ENCODE measurements at places on chromosomes 2 and 18. TPM values are rescaled to one million over a fixed set of nuclear protein-coding genes. Genes with fewer than 3 reads are reported as not detected.

DNA sequence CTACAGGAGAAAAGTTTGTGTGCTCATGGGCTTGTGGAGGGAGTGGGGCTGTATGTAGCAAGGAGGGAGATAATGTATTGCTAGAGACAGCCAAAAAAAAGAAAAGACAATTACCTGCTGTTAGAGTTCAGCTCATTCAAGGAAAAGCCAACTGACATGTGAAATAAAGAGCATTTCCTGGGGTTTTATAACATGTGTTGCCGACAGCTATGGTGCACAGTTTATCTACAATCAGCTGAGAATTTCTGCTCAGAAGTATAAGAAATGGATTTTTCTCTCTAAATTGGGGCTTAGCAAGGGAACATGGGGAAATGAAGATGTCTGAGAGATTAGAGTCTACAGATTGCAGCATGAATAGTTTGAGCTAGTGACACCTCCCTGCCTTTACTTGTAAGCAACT lies 674.1 kb downstream of the SUCLG1 start:
- DNase-seq: no peak

DNA sequence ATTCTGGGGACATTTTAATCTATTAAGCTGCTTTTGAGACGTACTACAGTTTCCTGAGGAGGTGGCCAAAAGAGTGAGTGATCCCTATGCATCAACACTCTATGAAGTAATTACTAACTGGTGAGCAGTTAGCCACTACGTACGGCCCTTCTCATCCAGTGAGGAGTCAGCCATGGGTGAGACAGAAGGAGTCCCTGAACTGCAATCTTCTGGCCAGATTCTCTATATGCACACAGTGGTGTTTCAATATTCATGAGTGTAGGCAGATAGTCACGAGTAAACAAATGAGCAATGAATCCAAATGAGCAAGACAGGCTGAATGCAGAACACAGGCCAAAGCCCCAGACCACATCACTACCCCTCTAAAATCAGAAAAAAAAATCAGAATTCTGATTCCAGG lies 29.8 kb upstream of the TMEM214 start:
- no peak for DNase-seq

STPG4 gene
- polyA plus RNA-seq: 0.12 TPM

ANKRD30BL gene
- polyA plus RNA-seq: 0.85 TPM

GRCh38 chr2:36663851-36664695 lies 32.4 kb upstream of the VIT start:
- DNase-seq: peak; percentile 71

HDHD2 gene
- polyA plus RNA-seq: 66.9 TPM

DNA sequence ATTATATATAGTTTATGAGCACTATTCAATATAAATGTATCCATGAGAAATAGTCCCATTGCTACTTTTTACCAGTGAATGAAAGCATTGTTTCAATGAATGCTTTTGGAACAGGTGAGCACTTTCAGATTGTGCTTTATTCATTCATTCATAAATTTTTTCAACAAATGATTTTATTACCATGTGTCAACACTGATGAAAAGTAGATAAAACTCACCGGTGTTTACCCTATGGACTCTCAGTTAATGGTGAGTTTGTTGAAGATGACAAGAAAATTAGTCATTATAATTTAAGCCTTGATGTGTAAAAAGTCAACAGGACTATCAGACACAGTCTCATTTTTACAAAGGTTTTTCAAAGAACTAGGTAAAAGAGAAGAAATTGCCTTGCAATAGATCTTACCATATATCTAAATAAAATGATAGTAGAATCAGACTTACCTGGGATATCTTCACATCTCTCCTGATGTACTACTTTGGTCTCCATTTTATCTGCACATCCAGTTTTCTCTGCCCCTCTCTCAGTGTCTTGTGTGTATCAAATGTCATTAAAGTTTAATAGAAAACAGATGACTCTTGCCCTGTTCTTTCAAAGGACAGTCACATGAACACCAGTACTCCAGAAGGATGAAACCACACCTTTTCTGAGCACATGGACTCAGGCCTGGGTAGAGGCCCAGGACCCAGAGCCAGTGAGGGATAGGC lies 325.3 kb upstream of the RND3 start:
- no peak for DNase-seq

VIT gene
- 0.13 TPM for polyA plus RNA-seq

KCNG2 gene
- 0.13 TPM for polyA plus RNA-seq

UGT1A1 gene
- polyA plus RNA-seq: 0.58 TPM

HOXD8 gene
- 170 TPM for polyA plus RNA-seq

DPP4 gene
- 168 TPM for polyA plus RNA-seq

GRCh38 chr2:153891051-153891450 lies 19.3 kb downstream of the GALNT13 start:
- DNase-seq: no peak

DNA sequence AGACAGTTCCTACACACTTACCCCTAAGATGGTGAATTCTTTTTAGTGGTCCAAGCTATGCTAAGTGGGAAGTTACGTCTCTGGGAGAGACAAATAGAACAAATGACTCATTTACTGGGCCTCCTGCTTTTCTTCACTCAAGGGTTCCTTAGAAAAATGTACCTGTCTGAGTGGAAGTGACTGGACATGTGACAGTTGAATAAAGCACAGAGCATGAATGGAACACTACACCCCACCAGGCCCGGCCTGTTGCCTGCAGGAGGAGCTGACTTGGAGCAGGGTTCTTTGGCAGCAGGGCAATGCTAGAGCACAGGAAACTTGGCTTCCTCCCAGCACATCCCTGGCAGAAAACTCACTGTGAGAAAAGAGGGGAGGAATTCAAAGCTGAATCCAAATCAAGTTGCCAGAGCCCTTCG lies 451.0 kb upstream of the SETBP1 start:
- no peak for DNase-seq

GRCh38 chr2:212135739-212136138 lies 402.9 kb downstream of the ERBB4 start:
- no peak for DNase-seq

LRATD1 gene
- 21.1 TPM for polyA plus RNA-seq

DNA sequence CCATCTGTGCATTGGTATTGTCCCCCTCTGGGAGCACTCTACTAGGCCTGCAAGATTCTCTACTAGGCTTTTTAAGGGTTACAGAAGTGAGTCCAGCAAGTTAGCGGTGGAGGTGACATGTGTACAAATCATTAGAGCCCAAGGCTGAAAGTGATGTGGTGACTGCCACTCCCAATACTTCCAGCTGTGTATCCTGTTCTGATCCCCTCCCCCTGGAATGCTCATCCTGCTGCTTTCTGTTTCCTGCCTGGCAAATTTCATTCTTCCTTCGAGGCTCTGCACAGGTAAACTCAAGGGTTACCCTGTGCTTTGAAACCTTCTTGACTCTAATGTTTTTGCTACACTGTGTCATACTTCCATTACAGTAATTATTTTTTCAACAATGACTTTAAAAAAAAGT lies 258.5 kb upstream of the REV1 start:
- no peak for DNase-seq

CGREF1 gene
- polyA plus RNA-seq: 5.4 TPM

CNDP1 gene
- 1.6 TPM for polyA plus RNA-seq

RIOK3 gene
- polyA plus RNA-seq: 98.1 TPM
